ENCODE measurements at places on chromosomes 5 and 9. TPM values are rescaled to one million over a fixed set of nuclear protein-coding genes. Genes with fewer than 3 reads are reported as not detected.

DNA sequence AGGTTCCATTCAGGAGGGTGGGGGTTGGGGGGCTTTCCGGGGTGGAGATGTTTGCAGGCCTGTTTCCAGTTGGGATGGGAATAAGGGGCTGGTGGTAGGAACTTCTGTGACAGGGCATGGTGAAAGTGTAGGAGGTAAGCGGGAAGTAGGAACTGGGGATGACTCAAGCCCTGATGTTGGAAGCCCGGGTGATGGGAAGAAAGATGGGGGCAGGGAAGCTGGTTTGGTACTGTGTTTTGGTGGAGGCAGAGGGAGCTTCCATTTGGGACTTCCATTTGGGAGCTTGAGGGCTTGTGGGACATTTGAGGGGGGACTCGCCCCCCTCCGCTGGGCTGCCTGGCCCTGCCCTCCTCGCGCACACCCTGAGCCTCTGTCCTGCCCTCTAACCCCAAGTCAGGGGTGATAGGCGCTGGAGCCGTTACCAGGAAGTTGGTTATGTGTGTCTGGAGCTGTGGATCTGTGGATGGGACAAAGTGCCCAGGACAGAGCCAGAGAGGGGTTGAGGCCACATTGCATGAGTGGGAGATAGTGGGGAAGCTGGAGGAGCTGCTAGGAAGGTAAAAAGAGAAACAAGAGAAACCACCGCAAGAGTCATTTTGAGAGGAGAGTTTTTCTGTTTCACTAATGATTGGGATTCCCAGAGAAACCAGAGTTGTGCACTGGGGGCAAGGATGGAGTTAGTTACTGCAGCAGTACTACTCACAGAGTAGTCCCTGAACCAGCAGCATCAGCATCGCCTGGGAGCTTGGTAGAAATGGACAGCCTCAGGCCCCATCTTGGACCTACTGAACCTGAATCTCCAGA lies 6.6 kb downstream of the RGS14 start:
- DNase-seq: no peak

DNA sequence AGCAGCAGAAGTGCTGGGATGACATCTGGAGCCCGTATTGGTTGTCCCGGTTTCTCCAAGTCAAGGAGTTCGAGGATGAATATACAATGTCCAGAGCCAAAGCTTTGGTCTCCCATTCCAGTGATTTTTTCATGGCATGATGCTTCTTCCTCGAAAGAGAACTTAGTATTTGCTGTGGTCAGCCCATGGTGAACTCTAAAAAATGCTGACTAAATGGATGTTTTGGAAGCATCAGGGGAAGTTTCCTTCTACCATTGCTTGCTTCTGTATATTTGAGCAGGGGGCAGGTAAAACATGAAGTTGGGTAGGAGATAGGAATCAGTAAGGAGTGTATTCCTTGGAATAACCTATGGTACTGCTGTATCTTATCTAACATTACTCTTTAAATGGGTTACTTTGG lies 8.6 kb downstream of the TTC23L start:
- no peak for DNase-seq

GRCh38 chr9:87475463-87475862 lies 22.2 kb upstream of the DAPK1 start:
- DNase-seq: no peak

DNA sequence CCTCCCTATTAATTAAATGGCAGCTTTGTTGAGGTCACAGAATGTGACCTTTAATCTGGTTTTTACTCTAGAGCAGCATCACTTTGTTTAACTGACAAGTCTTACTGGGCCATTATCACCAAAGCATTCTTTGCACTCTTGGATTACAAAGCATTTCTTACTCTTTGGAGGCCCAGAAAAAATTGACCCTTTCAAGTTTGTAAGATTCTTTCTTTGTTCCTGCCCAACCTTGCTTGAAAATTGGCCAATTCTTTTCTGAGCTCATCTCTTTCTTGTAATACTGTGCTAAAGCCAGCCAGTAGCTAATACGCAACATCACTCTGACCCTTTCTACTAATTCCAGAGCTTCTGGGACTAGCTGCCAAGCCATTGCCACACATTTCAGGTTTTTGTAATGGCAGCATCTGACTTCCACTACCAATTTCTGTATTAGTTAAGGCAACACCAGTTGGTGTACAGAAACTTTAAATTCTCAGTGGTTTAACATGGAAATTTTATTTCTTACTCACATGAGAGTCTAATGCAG lies 131.6 kb downstream of the PRDM6 start:
- DNase-seq: no peak

DNA sequence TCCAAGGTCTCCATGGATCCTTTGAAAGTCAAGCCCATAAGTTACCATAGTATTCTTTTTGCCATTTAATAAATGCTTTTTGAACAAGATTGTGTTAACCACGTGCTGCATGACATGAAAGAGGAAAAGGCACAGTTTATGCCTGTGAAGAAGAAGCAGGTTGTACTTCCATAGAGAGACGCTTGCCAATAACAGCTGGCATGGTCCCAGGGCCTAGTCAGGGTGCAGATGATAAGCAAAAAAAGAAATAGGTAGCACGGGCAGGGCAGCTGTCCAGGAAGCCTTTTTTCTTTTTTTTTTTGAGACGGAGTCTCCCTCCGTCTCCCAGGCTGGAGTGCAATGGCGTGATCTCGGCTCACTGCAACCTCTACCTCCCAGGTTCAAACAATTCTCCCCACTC lies 71.8 kb upstream of the CLINT1 start:
- no peak for DNase-seq

Gene MYMK
- not detected for total RNA-seq

Gene COL15A1
- total RNA-seq: not detected
